Stimulated activated CD4-positive, alpha-beta T cell treated with anti-CD3 and anti-CD28 coated beads, Interleukin-1b, Interleukin-23, amount 100 ng/mL, for 4 hours (primary cell): ENCODE measurements at places on chromosomes 7 and 10.

GRCh38 chr7:64880322-64881297, 22.5 kb upstream of the ZNF273 start:
- DNase-seq = no peak

GRCh38 chr7:6622134-6622710, 6.8 kb downstream of the ZNF853 start:
- no peak for DNase-seq

DNA sequence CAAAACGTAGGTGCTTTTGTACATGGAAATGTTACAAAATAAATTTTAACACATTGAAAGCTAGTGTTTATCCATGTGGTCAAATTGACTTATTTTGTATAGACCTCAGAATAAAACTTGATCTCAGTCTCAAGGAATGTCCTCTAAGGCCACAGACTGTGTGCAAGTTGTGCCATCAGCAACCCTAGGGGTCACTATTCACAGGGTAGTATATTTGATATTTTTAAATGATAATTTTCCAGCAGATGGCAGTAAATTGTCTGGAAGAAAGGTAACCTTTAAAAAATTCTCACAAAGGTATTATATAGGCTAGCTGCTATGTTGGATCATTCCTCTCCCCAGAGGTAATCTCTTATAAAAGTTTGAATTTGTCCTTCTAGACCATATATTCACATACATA, 12.9 kb upstream of the SNX10 start:
- DNase-seq = no peak

- no peak for DNase-seq
Observed at GRCh38 chr10:78568620-78569019, 500.1 kb upstream of the ZMIZ1 start.

DNA sequence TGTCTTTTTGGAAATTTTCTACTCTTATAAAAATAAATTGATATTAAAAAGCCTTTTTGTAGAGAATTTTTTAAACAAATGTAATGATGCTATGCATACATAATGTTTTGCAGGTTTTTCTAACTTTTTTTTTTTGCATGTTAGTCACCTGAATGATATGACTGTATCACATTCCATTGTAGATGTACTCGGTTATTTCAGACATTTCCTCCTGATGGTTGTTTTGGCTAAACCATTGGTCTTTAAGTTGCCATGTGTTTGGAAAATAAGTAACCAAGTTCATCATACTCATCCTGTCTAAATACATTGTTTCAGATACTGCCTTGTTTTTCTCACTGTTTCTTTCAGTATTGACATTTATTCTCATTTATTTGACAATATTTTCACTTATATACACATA, 25.8 kb downstream of the NHLRC2 start:
- no peak for DNase-seq

DNA sequence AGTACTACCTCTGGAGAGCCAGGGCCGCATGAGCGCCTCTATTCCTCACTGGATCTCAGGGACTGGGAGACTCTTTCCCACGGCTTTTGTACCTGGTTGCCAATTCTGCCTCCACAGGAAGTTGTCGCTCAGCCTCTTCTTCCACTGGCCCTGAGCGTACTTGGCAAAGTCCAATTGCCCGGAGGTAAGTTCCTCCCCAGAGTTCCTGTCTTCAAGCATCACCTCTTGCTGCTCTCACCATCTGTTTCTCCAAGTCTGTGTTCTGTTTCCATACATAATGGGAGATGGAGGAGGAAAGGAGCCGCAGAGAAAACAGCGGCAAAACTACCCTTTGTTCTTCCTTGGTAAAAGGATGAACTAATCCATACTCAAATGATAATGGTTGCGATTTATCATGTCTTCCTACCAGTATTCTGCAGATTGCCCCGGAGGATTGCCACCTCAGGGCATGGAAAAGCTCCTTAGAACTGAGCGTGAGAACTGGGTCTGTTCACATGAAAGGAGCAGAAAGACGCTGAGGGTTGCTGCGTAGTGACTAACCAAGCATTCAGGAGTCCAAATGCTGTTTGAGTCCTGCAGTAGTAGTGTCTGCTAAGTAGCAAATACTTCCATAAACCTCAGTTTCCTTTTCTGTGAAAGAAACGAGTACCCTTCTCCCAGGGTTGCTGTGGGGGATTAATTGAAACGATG, 170.2 kb upstream of the GLI3 start:
- no peak for DNase-seq

GRCh38 chr10:4662576-4663161, 163.3 kb upstream of the AKR1E2 start:
- no peak for DNase-seq

DNA sequence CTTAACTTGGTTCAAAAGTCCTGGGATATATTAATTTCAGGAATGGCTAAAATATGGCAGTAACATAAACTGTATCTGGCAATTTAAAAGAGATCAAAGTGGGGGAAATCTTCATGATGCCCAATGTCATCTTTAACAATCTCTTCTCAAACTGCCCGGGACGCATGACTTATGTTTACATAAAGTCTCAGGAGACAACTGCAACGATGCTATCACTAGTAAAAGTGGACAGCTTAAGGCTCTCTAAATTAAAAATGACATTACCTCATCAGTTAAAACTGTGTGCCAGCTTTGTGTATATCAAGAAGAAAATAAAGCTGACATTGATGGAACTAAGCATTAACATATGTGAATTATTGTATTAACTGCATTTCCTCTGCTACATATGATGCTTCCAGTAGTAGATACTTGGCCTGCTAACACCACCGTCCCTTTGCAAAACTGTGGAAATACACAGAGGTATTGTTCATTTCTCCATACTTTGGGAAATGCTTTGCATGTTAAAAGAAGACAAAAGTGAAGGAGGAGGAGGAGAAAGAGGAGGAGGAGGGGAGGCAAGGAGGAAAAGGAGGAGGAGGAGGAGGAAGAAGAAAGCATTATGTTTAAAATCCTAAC, 62.4 kb downstream of the NRP1 start:
- DNase-seq = no peak
